Left kidney (tissue), 8 donors: ENCODE measurements at places on chromosomes 12 and 14.

DNA sequence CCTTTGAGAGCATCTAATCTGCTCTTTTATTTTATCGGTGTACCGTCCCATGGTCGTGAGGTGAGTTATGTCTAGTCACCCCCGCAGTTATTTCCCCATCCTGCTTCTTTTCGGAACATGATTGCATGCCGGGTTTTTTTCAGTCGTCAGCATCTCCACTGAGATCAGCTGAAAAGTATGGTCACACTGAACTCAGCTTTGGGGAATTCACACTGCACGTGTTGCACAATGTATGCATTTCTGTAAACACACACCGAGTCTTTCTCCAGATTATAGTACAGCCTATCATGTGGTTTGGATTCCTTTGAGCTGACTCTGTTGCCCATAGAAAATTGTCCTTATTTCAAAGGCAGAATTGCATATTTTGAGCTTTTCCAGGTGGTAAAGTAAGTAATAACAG is 24.6 kb downstream of the PLXNC1 start:
- no peak for DNase-seq

- no peak for DNase-seq
Measured at GRCh38 chr12:69095765-69096477, 143.4 kb upstream of the CPSF6 start.

DNA sequence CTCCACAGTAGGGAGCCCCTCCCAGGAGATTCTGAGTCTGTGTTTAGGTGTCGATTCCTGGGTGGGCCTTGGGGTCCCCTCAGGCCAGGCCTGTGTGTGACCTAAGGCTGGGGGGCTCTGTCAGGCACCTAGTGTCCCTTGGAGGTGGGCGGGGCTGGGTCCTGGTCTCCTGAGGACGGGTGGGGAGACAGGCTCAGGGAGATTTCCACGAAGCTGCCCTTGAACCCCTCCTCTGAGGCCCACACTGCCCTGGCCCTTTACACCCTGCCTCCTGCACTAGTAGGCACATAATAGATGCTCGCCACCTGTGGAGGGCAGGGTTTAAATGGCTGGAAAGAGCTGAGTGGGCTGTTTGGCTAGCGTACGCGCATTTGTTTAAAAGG is 32.9 kb downstream of the MEG3 start:
- DNase-seq, result no peak

GRCh38 chr12:63846238-63846967 is 1.9 kb downstream of the SRGAP1 start:
- DNase-seq, result no peak

DNA sequence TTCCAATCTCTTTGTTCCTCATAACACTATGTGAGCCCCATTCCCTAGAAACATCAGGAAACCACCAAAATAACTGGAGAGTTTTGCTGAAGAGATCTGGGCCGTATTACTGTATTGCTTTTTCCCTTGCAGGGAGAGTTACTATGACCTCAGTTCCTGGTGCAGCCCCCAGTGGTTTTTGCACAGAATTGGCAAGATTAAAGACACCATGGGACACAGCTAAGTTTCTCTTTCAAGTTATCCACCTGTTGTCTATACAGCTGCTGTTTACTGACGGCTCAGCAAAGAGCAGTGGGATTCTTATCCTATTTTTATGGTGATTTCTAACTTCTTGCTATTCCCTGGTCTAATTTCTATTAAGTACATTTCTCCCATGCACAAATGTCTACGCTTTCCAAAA is 77.1 kb upstream of the SLC35F4 start:
- no peak for DNase-seq

- no peak for DNase-seq
Measured at GRCh38 chr12:96520767-96521166, 31.4 kb downstream of the CFAP54 start.

- no peak for DNase-seq
Measured at GRCh38 chr12:116598311-116599284, 39.4 kb downstream of the MAP1LC3B2 start.

DNA sequence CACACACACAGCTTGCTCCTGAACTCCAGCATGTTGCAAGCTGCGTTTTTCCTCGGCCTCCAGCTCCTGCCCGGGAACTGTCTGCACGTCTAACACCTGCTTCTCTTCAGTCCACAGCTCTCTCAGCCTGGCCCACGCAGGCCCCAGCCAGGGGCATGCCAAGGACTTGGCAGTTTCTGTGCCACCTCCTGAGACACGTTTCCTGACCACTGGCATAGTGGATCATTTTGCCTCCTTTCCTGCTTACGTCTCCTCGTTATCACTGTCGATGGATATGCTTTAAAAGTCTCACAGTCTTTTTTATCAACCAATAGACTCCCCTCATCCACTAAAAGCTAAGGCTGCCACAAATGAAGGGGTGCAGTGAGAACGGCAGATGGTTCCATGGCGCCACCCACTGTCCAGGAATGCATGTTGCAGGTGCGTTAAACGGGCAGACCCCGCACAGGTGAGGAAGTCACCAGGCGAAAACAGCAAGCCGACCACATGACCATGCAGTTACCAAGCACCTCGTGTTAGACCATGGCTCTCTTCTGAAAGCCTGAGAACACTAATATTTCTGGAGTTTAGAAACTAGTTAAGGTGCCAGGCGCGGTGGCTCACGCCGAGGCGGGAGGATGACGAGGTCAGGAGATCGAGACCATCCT is 14.7 kb upstream of the TEAD4 start:
- no peak for DNase-seq
